ENCODE measurements at places on chromosomes 3 and 15.

DNA sequence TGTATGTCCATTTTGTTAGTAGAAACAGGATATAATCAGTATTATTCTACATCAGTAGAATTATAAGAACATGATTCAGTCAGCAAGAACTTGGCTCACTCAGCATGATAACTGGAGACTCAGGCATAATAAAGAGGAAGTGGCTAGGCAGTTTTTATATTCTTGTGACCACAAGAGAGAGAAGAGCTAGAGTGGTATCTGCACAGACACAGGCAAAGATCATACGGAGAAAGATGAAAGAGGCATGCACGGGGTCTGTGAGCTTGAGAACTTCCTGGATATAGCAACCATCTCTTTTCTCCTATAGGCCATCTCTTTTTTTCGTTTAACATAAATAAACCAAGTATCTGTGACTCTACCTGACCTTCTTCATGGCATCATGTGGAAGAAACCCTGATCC, 46.8 kb downstream of the MYO5A start:
- DNase-seq = no peak

- no peak for DNase-seq
Measured at GRCh38 chr3:44913868-44914468, 39.6 kb downstream of the TGM4 start.

DNA sequence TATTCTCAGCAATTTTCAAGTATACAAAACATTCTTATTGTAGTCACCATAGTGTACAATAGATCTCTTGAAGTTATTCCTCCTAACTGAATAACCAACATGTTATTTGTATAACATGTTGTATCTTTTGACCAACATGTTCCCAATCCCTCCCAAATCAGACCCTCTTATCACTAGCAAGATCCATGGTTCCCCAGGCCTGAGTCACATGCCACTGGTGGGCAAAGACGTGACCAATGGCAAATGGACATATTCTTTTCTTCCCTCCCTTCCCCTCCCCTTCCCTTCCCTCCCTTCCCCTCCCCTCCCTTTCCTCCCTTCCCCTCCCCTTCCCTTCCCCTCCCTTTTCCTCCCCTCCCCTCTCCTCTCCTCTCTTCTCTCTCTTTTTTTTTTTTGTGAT, 45.4 kb downstream of the AMOTL2 start:
- no peak for DNase-seq

GRCh38 chr15:33083232-33084081, 111.1 kb downstream of the FMN1 start:
- no peak for DNase-seq

DNA sequence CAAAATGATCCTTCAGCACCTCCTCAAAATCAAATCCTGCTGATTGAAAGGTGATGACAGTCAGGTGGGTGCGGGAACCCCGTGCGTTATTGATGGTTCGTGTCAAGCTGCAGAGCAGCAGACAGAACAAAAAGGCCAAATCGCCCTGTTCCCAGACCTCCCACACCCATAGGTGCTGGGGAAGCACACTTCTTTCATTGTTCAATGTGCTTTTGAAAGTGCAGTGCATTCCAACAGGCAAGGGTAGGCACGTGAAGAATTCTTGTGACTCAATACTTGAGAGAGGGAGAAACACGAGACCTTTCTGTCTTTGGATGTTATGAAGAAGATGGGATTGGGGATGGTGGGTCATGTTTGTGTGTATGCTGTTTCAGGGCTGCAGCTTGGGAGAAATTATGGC, 514.0 kb downstream of the MCTP2 start:
- no peak for DNase-seq

DNA sequence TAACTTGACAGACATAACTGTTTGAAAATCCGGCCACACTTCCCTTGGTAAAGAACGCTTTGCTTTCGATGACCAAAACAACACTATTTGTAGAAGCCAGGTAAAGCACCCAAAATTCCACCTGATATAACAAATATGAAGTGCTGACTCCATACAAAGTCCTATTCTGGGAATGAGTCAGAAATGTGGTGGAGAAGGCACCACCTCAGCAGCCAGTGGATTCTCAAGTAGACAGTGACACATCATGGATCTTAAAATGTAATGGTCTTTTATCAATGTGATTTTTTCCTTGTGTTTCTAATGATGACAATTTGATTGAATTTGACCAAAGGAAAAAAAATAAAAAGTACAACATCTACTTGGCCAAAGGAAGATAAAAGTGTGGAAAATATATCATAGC, 135.0 kb upstream of the WNT5A start:
- DNase-seq = no peak

DNA sequence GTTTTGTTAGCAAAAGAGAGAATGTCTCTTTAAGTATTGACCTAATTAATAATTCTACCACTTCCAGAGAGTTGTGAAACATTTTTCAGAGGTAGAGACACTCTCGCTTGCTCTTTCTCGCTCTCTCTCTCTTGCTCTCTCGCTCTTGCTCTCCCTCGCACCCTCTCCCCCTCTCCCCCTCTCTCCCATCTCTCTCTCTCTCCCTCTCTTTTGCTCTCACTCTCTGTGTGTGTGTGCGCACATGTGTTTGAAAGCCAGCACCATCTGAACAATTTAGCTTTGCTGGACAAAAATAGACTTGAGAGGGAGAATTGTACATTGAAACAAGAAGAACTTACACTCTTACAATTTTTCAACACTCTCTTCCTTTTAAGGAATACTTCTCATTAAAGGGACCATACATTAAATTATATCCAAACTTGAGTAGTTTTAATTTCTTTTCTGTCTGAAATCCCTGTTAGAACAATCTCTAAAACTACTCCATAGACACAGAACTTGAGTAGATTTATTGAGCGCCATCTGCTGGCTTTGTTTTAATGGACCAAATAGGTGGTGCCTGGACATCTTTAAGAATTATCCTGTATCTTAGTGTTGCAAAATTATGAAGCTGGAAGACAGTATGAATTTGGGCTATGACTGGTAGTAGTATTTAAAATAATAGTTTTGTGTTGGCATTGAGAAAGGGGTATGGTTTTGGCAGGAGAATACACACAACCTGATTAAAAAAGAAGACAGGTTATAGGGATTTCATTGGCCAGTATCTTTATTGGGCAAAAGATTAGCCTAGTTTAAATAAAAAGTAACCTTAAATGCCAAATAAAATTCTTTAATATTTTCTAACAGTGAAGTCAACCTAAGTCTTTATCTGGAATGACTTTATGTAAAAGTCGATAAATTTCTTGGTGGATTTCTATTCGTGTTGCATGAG, 124.6 kb downstream of the AKAP13 start:
- DNase-seq = no peak

DNA sequence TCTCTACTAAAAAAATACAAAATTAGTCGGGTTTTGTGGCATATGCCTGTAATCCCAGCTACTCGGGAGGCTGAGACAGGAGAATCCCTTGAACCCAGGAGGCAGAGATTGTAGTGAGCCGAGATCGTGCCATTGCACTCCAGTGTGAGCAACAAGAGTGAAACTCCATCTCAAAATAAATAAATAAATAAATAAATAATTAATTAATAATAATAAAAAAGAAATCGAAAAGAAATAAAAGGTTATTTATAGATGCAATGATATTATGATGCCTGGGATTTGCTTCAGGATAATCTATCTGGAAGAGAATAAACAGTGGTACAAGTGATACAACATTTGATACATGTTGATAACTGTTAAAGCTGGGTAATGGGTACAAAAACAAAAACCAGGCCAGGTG, 58.6 kb downstream of the SOX2 start:
- no peak for DNase-seq

DNA sequence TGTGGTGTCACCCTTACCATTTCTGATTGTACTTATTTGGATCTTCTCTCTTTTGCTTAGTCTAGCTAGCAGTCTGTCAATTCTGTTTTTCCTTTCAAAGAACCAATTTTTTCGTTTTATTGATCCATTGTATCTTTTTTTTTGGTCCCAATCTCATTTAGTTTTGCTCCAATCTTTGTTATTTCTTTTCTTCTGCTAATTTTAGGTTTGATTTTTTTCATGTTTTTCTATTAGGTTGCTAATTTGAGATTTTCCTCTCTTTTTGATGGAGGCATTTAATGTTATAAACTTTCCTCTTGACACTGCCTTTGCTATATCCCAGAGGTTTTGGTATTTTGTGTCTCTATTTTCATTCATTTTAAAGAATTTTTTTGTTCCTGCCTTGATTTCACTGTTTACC, 16.9 kb upstream of the FAM98B start:
- DNase-seq = no peak

DNA sequence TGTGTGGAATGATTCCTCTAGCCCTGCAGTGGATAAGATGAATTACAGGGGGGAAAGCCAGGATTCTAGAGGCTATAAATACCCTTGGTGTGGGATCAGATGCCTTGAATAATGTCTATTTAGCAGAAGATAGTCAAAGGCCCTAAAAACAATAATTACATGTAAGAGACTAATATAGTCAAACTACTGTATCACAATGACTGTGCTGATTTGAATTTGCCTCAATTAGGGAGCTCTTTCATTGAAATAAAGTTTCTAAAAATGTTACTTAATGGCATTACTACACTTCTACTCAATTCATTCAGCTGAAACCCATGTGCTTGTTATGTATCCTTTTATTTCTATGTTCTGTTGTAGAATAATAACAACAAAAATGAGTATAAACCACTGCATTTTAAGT, 915.6 kb downstream of the TUSC7 start:
- no peak for DNase-seq

DNA sequence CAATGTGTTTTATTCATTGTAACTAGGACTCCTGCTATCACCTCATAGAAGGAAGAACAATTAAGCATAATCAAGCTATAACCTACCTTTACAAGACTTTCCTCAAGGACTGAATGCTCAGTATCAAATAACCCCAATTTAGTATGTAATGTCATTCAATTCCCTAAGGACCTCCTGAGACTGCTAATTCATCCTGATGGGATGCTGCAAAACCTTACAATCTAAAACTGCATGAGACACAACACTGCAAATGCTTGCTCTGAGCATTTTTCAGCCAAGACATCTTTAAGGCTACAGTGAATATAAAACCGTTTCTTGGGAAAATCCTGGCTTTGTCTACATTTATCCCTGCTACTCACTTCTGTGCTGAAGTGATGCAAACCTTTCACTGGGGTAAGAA, 69.9 kb downstream of the RYK start:
- DNase-seq = no peak

DNA sequence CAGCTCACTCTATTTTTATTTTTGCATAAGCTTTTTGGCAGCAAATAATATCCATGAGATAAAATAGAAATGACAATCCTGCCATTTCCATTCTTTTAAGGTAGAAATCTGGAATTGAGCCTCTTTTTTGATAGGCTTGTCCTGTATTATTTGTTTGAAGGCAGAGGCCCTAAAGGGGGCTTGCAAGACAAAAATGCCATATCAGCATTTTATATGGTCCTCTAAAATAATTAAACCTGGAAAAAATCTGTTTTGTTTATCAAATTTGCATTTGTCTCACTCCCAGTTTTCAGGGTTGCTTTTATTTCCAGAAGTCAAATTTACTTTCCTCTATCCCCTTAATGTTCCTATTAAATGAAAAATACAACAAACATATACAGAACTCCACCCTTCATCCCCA, 134.9 kb upstream of the GAP43 start:
- no peak for DNase-seq

GRCh38 chr15:71002316-71002715, 109.7 kb downstream of the LRRC49 start:
- no peak for DNase-seq

DNA sequence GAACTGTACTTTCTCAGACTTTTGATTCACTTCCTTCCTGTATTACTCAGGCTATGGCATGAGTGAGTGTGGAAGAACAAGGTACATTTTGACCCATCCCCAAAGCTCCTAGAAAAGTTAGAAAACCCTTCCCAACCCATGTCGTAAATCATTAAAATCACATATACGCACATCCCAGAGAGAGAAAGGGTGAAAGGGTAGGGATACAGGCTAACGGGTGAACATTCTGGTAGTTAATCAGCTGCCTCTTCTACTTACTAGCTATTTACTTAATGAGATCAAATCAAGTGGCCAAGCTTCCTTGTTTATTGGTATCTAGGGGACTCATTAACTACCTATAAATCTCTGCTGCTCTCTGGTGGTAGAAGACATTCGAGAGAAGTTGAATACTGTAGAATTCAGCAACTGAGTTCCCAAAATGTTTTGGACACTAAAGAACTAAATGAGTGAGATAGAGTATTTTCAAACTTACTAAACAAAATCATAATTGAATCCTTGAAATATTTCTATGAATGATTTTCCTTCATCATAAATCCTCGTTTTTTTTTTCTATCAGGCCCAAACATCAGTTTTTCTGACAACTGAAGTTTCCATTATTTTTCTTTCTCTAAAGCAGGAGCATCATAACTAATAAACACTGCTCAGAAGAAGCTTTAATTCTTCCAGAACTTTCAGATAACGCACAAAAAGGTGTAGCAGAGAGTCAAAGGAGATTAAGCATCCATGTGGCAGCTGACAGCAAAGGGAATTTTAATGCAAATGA, 124.2 kb downstream of the IMPG2 start:
- DNase-seq = no peak

GRCh38 chr15:44295750-44296431, 7.4 kb downstream of the GOLM2 start:
- no peak for DNase-seq

DNA sequence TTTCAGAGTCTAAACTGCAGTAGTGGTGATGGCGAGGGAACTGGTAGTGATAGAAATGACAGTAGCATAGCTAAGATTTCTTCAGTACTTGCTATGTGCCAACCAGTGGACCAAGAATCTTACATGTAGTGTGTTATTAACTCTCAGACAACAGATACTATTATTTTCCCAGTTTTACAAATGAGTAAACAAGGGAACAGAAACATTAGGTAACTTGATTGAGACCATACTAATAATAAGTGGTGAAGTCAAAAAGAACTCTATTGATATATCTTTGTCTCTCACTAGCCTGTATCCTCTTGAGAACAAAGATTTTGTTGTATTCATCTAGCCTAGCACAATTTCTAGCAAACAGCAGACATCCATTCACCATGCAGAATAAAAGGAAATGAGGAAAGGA, 250.1 kb downstream of the ZBTB20 start:
- DNase-seq = no peak

DNA sequence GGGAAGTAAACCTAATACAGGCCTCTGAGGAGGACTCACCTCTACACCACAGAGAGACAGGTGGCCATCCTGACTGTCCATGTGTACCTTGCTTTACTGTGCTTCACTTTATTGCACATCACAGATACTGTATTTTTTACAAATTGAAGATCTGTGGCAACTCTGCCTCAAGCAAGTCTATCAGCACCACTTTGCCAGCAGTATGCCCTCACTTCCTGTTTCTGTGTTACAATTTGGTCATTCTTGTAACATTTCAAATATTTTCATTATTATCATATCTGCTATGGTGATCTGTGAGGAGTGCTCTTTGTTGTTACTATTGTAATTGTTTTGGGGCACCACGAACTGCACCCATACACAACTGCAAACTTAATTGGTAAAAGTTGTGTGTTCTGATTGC, 78.0 kb downstream of the BBX start:
- DNase-seq = no peak

- DNase-seq = no peak
Measured at GRCh38 chr3:150467381-150467780, 59.3 kb downstream of the TSC22D2 start.

GRCh38 chr15:64035525-64035924, 10.8 kb downstream of the DAPK2 start:
- DNase-seq = no peak

GRCh38 chr3:127325629-127325961, 37.7 kb upstream of the PRR20G start:
- DNase-seq = no peak

GRCh38 chr3:12859840-12860239, 18.5 kb upstream of the RPL32 start:
- DNase-seq = no peak

All from cortex of kidney (tissue), 1 donor.